Kidney capillary endothelial cell (primary cell): ENCODE measurements at places on chromosomes 1 and 21.

DNA sequence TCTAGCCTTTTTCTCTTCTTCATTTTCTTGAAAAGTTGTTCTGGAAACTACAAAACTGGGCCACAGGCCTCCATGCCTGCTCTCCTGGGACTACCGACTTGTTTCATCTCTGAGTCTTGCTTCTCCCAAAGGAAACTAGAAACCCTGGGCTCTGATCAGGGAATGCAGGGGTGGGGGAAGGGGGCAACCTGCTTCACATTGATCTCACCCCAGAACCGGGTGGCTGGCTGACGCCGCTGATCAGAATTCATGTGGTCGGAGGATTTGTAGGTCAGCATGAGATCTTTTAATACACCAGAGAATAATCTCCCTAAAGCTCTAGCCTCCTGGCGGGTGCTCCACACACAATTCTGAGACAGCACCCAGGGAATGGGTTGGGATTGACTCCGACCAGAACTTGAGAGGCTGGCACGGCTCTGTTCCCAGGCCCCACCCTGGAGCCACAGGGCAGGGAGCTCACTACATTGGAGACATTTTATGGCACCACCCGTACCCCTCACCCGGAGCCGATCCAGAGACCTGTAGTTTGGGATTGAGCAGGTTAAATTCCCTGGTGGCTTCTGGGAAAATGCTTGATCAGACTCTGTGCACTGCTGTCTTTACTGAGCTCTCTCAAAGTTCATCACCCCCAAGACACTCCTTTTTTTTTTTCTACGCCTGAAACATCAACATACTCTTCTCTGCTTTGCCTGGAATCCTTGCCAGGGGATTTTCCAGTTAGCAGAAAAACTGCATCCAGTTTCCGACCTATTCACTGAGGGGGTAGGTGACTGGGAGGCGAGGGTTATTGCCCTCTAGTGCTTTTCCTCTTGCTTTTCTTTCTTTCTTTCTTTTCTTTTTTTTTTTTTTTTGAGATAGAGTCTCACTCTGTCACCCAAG is 12.2 kb upstream of the ARHGEF10L start:
- no peak for DNase-seq

- no peak for DNase-seq
Observed at GRCh38 chr1:7253988-7254587, 468.8 kb downstream of the CAMTA1 start.

DNA sequence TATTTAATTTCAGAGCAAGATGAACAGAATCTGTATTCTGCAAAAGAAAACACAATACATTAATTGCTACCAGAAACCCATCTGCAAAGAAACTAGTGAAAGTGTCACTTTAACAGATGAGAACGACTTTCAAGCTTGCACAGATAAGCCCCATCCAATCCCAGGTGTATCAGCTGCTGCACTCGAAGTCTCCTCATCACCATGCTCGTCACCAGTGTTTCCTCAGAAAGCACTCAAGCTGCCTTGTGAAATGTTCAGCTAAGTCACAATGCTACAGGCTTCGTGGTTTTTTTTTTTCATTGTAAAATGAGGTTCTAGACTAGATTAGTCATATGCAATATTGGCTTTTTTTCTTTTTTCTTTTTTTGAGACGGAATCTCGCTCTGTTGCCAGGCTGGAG is 3.3 kb upstream of the TOMM20 start:
- DNase-seq = no peak

DNA sequence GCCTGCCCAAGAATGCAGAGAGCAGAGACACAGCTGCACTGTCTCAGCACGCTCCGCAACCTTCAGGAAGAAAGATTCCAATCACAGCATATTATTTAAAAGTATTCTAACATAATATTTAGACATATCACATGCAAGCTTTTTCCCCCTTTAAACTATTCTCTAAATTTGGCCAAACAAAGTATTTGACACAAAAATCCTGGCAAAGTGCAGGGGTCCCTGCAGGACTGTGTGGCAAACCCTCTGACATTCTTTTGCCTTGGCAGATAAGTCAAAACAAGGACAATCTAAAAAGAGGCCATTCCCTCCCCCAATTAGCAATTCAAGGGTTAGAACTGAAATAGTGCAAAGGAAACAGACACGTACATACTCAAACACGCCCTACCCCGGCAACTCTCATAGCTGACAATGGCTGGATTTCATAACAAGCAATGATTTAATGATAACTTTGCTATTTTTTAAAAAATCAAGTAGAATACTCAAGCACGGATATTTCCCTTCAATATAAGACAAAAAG is 225.3 kb downstream of the MRPL39 start:
- no peak for DNase-seq

DNA sequence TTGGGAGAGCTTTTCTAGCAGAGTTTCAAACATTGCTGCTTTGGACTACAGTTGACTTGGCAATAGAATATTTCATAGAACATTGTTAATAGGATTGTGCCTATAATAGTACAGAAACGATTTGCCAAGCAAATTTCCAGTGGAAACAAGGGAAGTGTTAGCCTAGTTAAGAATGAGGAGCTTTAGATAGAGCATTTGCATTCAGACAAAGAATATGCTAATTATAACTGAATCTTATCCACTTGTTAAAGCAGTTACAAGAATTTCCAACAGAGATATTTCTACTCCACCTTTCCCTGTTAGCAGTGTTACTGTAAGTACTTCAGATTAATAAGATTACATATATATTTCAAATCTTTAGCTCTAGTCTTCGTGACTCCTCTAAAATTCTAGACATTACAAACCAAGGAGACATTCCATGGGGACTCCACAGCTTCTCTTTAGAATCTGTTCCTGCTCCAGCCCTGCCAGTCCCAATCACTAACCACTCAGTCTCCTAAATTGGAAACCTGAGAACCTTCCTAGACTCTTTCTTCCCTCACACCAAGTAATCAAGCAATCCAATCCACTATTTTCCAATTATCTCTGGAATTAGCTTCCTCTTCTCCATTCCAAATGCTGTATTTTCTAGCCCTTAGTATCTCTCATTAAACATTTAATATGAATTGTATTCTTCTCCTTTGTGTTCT is 141.8 kb upstream of the PBX1 start:
- no peak for DNase-seq

DNA sequence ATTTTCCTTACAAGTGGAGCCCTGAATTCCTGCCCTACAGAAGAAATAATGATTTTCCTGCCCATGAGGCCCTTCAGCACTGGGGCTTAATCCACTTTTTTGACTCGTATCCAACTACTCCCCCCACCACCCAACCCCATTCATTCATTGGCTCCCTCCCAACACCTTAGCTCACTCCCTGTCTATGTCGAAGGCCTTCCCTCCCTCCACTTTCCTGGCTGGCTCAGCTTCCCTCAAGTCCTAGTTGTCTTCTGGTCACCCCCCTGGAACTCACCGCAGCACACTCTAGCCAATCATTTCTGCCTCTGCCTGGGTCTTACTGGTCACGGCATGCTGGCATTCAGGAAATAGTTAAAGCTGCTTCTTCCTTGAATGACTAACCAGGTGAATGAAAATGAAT is 118.9 kb downstream of the PGBD5 start:
- DNase-seq = no peak

DNA sequence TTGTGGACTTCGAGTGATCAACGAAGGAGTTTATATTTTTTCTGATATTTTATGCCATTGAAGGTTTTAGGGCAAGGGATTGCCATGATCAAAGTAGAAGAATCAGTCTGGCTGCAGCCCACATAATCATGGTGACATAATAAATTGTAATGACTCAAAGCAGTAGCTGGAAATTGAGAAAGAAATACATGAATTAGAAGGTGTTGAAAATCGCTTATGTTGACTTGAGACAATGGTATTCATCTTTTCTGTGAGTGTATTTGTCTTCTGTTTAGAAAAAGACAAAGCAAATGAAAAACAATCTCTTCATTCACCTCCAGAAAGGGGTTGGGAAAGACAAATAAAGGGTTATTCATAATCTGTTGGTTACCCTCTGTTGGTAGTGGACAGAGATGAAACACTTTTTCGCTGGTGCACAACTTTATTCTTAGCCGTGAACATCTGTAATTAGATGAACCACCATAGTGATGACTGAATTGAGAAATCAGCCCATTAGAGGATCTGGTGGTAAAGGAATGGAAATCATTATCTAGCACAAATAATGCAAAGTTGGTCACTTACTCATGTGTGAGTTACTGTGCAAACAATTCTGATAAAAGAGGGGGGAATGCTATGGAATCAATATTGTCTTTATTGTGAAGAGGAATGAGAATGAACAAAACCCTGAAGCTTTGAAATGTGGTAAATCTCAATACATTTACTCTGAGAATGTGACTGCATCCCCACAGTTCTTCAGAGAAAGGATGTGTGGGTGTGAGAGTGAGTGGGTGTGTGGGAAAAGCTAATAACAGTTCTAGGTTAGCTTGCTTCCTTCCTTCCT is 121.8 kb downstream of the NTNG1 start:
- no peak for DNase-seq

DNA sequence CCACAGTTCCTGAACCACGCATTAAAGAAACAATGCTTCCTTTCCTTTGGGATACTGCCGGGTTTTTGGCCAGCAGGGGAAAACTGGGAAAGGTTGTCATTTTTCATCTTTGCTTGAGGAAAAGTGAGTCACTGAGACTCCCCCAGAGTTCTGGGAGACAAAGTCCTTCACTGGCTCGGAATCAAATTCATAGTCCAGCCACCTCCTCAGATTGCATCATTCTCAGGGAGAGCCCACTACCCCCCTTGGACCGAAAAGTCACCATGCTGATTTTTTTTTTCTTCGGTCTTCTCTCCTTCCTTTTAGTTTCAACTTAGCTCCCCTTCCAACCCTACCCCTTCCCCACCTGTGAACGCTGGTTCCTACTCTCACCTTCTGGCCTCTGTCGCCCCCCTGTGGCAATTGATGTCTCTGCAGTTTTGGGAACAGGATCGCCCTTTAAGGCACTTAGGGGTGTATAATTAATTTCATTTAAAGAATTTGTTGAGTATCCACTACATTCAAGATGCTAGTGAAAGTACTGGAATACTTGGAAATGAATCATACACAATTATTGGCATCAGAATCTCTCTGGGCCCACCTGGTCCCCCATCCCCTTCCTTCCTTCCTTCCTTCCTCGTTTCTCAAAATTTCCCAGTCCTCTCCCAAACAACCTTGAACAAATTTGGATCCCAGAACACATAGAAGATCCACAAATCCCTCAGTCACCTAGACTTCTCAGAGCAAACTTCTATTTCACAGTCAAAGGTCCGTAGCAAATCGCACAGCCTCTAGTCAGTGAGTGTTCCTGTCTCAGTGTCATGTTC is 6.9 kb downstream of the ACKR1 start:
- DNase-seq = peak; percentile 10

DNA sequence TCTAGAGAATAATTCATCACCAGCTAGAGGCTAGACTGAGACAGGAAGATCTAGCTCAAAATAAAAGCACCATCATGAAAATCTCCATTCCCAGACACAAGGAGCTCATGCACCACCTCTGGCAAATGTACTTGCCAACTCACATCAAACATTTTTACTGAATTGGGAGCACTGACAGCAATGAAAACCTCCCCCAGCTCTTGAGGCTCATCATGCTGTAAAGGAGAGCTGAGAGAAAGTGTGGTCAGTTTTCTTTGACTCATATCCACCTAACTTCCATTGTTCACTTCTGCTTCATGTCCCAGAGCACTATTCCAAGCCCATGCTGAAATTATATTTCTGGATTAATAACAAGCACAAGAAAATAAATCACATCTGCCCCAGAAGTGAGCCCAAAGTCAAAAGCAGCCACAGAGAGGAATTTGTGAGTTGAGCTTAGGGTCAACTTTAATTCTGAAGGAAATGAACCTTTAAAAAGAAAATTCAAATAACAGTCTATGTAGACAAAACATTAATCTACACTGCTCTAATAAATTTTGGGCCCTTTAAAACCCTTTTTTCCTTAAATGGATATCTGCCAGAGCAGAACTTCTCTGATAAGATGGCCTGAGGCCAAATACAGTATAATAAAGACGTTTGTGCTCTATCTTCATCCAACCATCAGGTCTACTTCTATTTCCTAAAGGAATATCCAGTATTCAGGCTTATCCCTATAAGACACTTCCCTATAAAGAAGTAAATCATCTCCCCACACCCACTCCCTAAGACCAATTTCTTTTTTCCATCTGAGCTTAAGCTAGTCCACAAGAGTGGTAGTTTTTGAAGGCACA is 85.9 kb upstream of the ADAM30 start:
- no peak for DNase-seq

DNA sequence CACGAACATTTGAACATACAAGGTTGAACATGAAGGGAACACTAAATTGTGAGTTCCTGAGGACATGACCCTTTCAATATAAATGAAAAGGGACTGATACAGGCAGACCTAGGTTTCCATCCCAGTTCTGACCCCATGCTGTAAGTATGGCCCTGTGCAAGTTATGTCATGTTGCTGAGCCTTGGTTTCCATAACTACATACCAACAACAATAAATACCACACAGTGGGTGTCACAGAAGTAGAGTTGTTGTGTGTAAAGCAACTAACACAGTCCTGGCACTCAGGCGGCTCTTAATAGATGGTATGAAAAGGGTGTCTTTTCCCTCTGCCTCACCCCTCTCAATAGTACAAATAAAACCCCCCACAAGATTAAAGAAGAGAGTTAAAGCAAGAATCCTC is 140.8 kb downstream of the LMX1A start:
- DNase-seq = no peak

- DNase-seq = no peak
Observed at GRCh38 chr1:116540088-116540487, 30.7 kb downstream of the CD58 start.

GRCh38 chr1:9782897-9783296 is 40.9 kb downstream of the CLSTN1 start:
- no peak for DNase-seq

- no peak for DNase-seq
Observed at GRCh38 chr1:184157394-184157742, 105.8 kb downstream of the TSEN15 start.

GRCh38 chr1:48493970-48494769 is 22.2 kb upstream of the SPATA6 start:
- peak; percentile 16 for DNase-seq

DNA sequence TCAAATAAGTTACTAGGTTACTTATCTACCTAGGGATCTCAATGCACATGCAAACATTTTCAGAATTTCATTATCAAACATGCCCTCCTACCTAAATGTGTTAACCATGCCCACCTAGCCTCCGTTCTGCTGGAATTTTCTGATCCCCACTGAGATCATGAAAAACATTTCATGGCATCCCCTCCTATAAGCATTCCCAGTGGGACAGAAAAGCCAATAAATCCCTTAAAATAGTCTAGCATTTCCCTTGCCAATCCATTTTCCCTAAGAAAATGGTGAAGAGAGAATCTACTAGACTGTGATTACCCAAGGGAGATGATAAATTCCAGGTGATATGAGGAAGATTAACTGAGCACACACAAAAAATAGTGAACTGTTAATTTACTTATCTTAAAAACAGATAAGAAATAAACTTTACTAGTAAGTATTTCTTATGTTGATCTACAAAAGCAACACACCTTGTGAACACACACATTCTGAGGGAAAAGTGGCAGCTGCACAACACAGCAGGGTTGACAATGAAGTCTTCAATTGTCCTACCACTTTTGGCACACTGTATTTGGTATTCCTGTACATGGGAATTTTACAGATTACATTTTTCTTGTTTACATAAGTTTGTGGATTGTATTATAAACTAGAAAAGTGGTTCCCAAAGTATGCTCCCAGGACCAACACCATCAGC is 49.6 kb downstream of the ARID4B start:
- DNase-seq = no peak
